ENCODE measurements at places on chromosomes 4 and X.
A peak's percentile ranks its signal among the peaks of the same experiment; 100 is the strongest.

GRCh38 chr4:155339588-155339987 lies 37.2 kb downstream of the MAP9 start:
- no peak for DNase-seq

DNA sequence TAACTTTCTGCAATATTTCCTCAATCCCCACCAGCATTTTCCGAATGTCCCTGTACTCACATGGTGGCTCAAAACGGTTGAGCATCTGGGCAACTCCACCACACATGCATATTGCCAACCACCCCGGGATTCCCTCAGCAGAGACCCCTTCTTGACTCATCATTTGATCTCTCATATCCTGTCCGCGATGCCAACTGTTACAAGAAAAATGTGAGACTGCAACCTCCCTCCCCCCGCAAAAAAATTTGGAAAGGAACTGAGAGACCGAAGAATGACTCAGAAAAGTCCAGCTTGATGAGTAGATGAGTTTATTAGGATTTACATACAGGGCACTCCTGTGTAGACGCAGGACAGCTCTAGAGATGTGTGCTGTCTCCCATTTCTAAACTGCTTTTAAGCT lies 561.4 kb downstream of the ZIC3 start:
- DNase-seq: no peak

DNA sequence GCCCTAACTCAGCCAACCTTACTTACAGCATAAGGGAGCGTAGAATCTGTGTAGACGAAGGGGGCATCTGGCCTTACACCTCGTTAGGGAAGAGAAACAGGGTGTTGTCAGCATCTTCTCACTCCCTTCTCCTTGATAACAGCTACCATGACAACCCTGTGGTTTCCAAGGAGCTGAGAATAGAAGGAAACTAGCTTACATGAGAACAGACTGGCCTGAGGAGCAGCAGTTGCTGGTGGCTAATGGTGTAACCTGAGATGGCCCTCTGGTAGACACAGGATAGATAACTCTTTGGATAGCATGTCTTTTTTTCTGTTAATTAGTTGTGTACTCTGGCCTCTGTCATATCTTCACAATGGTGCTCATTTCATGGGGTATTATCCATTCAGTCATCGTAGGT lies 14.6 kb downstream of the PLP1 start:
- DNase-seq: no peak

GRCh38 chrX:103503853-103504207 lies 15.5 kb downstream of the RAB40A start:
- DNase-seq: no peak

- no peak for DNase-seq
Observed at GRCh38 chr4:145308598-145308997, 128.2 kb upstream of the OTUD4 start.

DNA sequence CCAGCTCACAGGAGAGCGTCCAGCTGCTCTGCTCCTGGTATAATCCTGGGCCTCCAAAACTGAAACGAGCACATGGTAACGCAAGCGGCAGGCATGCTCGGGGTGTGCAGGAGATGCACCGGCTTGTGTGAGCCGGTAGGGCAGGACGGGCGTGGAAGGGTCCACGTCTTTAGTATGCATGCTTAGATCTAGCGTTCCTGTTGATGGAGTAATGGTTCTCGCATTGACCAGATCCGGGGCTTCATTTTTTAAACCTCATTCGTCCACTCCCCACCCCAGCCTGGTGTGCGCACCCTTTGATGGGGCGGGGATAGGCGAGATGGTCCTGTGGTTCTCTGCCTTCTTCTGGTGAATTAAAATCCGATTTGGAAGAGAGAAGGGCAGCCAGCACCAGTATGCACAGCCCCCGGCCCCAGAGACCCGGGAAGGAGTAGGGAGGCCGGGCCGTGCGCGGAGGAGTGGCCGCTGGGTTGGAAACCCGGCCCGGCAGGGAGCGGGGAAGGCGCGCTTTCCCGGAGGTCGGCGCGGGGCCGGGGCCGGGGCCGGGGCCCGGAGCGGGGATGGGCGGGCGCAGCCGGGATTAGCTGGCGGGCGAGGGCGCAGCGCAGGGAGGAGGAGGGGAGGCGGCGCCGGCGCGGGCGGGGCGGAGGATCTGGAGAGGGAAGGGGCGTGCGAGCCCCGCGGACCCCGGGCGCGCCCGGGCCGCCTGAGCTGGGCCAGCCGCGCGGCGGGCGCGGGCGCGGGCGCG lies 39.9 kb downstream of the FAM149A start:
- peak; percentile 5 for DNase-seq

DNA sequence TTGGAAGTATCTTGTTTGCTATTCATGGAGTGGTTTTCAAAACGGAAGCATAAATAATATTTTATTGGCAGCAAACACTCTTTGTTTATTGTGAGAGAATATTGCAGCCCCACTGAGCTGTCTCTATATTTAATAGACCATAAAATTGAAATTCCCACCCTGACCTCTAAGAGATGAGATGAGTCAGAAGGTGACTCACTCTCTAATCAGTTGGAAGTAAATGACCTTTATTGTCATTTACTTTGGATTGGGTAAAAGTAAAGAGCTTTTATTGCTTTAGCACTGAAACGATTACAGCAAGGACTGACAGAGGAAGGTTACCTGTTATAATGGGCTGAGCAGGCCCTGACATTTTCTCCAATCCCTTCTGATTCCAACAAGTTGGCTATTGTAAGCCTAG lies 55.0 kb downstream of the SYTL5 start:
- DNase-seq: no peak

- DNase-seq: no peak
Observed at GRCh38 chrX:37726346-37726745, 40.8 kb downstream of the XK start.

DNA sequence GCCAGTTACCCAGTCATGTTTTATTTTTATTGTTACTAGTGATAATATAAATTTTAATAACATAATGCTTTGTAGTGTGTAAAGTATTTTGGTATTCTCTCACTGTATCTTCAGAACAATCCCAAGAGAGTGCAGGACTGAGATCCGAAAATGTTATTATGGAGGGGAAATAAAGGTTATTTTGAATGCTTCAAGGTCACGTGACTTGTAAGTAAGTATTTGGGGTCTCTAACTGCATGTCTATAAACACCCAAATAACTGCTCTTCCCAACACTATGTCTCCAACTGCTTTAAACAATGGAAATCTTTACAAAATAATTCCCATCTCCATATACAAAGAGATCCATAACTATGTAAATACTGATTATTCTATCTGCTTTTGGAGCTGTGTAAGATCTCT lies 302.2 kb downstream of the LDB2 start:
- no peak for DNase-seq

DNA sequence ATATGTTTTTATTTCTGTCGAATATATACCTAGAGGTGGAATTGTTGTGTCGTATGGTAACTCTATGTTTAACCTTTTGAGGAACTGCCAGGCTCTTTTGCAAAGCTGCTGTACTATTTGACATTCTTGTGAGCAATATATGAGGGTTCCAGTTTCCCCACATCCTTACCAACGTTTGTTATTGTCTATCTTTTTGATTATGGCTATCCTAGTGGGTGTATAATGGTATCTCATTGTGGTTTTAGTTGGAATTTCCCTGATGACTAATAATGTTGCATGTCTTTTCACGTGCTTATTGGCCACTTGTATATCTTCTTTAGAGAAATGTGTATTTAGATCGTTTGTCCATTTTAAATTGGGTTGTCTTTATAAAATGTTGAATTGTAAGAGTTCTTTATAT lies 24.5 kb downstream of the REPS2 start:
- DNase-seq: no peak

DNA sequence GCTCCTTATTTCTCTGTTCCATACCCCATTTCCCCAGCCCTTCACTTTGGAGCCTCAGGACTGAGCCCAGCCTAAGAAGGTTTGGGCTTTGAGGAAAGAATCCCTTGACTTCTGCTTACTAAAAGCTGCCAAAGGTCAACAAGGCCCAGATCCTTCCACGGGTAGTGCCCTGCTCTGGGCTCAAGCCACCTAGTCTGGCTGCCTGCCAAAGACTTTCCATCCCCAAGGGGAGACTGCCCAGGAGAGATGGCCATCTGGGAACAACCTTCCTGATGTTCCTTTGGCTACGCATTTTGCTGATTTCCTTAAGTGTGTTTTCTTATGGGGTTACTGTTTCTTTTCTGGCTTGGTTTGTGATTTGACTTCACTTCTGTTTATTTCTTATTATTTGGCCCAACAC lies 49.8 kb upstream of the NDP start:
- DNase-seq: no peak

- no peak for DNase-seq
Observed at GRCh38 chrX:14267216-14267615, 237.5 kb upstream of the GEMIN8 start.

- no peak for DNase-seq
Observed at GRCh38 chr4:145583191-145584055, 35.8 kb upstream of the MMAA start.

DNA sequence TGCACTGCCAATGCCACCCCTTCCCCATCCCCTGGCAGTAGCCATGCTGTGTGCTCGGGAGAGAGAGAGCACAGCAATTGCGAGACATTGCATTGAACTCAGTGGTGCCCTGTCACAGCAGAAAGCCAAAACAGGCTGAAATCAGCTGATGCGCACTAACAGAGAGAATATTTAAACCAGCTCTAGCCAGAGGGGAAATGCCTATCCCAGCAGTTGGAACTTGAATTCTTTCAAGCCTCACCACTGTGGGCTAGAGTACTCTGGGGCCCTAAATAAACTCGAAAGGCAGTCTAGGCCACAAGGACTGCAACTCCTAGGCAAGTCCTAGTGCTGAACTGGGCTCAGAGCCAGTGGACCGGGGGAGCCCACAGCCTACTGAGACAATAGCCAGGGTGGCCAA lies 17.7 kb upstream of the RP2 start:
- no peak for DNase-seq

GRCh38 chr4:96916711-96917110 lies 1076.8 kb downstream of the PDHA2 start:
- no peak for DNase-seq

DNA sequence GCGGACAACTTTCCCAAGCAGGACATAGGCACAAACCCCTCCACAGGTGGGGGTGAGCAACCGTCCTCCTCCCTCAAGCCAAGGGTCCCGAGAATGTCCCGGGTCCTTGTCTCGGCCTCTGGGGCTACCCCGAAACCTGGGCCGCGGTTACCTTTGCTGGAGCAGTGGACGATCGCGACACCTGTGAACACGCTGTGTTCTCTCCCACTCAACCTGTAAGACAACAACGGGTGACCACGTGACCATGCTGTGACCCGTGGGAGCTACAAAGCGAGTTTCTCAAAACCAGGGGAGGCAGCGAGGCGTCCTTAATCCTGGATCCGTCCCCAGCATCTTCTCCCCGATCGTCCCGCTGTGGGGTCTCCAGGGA lies 17.9 kb downstream of the ASMTL start:
- no peak for DNase-seq

DNA sequence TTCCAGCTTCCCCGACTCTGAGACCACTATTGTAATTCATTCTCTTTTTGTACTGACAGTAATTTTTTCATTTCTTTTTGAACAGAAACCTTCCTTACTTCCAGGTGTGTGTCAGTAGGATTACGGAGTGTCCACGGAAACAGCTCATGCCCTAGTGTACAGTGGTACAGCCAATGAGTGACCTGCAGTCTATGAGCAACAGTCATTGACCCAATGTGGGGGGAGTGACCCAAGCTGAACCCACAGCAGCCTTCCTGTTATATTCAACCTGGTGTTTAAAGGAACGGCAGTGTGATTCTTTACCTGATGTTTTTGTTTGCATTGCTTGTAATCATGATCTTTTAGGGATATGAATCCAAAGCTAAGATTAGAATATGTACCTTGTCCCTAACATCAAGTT lies 1.2 kb downstream of the H2BW2 start:
- no peak for DNase-seq

DNA sequence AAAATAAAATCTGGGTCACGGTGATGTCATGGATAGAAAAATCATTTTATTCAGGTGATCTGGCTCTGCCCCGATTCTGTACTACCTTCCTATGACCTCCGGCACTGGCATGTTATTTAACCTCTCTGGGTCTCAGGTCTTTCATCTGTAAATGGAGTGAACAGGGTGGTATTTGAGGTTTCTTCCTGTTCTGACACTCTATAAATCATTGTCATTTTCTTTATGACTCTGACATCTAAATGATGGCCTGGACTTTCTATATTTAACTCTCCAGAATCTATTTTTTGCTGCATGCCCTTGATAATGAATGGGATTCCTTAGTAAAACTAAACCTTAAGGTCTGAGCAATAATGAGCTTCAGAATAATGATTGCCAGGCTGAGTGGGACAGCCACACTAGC lies 422.0 kb upstream of the CNKSR2 start:
- no peak for DNase-seq

DNA sequence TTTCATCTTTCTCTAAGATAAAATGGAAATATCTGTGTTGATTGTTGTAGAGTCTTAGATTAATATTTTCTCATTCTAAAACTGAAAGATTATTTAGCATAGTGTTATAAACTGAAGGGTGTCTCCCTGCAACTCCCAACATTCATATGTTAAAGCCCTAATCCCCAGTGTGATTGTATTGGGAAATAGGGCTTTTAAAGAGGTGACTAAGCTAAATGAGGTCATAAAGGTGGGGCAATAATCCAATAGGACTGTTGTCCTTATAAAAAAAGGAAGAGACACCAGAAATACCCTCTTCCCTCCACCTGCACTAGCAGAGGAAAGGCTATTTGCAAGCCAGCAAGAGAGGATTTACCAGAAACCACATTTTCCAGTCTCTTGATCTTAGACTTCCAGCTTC lies 1626.4 kb downstream of the C4orf33 start:
- DNase-seq: no peak

GRCh38 chrX:72040506-72040905 lies 91.2 kb downstream of the RTL5 start:
- no peak for DNase-seq

GRCh38 chrX:129980001-129980401 lies 2.4 kb upstream of the BCORL1 start:
- DNase-seq: peak; percentile 26

- DNase-seq: no peak
Observed at GRCh38 chr4:142778900-142779299, 67.2 kb downstream of the INPP4B start.

DNA sequence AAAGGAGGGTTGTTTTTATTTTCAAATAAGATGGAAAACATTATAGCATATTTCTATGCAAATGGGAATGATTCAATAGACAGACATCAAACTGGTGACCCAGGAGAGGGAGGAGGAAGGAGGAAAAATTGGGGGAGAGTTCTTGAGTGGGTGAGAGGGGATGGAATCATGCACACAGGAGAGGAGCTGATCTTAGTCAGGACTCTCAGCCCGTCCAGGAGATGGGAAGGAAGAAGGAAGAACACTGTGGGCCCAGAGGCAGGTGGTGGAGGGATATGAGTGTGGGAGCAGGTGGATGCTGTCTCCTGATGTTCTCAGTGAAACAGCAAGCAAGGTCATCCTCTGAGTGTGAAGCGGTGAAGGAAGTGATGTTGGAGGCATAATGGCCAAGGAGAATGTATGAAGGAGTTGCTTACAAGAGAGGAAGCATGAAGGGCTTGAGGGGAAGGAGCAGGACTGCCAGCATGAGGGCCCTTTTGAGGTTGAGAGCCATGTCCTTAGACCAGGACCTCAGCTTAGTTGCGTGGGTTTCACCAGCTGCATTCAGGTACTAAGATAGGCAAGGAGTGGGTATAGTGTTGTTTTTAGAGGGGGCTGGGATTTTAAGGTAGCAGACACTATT lies 161.7 kb upstream of the NAP1L5 start:
- no peak for DNase-seq

Data from activated T-cell treated with anti-CD3 and anti-CD28 coated beads, Interleukin-2, amount 50 U/mL, for 72 hours (primary cell).